ENCODE measurements at places on chromosomes 3 and 15.

DNA sequence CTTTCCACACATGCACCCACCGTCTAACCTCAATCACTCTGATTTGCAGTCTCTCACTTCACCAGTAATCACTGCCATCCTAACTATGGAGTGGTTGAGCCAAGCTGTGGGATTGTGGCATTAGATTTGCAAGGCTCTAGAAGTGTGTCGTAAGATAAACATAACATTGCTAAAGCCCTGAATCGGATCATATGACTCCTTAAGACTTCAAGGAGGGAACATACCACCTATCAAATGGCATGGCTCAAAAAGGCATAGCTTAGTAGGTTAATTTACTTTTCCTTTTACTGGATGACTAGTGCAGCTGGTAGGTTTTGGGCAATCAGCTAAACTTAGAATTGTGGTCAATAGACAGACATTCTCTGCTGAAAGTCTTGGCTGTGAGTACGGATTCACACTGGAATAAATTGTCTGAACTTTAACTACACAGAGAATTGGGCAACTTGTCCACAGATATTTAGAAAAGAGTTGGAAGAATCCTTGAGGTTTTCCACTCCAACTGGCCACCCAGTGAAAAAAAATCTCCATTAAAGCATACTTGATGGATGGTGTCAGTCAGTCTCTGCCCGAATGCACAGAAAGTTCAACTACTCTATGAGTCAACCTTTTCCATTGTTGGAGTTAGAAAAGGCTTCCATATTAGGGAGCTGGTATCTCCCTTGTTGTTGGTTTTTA is 476.7 kb upstream of the CBLB start:
- DNase-seq = no peak

DNA sequence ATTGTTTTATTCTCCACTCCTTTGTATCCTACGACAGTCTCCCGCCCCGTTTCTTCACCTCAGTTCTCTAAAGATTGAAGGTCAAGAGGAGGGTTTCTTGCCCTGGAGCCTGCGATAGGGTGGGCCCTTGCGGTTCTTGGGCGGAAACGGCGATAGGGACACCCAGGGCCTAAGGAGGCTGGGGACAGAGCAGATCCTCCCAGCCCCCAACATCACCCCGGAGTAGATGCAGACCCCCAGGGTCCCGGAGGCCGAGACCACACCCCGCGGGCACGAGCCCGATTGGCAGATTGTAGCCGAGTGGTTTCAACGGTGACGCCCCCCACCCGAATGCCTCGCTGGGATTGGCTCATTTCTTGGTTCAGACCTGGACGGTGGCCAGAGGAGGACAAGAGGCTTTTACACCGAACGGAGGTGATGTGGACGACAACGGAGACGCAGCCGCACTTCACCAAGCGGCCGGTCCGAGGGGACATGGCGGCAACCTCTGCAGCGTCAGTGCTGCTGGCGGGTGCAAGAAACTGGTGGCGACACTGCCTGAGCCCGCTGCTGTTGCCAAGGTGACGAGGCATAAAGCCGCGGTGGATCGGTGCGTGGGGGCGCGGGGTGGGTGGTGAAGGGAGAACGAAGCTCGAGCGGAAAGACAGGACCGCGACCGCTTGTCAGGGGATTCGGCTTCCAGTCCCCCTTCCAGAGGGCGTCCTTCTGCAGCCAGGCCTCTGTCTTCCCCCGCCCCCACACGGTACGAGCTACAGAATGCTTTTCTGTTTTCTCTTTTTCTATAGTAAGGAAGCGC is 19.0 kb upstream of the MCF2L2 start:
- DNase-seq = peak; percentile 78

DNA sequence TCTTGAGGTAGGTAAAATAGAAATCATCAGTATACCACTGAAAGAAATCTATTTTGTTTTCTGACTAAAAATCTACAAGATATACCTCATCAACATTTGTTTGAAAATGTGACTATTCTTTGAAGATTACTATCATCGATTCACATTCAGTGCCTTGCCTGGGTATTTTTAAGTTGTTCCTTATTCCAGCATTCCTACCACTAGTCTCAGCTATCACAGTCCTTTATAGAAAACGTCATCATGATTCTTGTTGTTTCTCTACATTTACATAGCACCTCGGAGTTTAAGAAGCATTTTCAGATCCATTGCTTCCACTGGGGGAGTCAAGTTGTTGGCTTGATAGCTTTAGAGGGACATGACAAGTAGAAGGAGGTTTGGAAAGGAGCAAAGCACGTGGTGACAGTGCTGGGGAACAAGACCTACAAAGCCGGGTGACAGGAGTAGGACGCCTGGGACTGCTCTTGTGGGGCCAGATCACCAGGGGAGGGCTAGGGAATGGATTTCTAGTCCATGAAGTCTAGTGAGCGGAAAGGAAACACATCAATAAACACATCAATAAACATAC is 61.5 kb downstream of the HES1 start:
- no peak for DNase-seq

DNA sequence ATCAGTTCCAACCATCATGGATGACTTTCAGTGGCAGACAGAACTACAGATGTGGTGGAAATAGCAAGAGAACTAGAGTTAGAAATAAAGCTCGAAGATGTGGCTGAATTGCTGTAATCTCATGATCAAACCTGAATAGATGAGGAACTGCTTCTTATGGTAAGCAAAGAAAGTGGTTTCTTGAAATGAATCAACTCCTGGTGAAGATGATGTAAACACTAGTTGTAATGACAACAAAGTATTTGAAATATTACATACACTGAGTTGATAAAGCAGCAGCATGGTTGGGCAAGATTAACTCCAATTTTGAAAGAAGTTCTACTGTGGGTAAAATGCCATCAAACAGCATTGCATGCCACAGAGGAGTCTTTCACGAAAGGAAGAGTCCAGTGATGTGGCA is 131.7 kb upstream of the FAM3D start:
- DNase-seq = no peak

- no peak for DNase-seq
These were observed 212.6 kb downstream of the ZNF621 start for GRCh38 chr3:40737343-40737742.

GRCh38 chr15:89123181-89123525 is 34.9 kb downstream of the ABHD2 start:
- DNase-seq = no peak

- DNase-seq = no peak
These were observed 99.5 kb upstream of the OSBPL11 start for GRCh38 chr3:125694761-125695294.

DNA sequence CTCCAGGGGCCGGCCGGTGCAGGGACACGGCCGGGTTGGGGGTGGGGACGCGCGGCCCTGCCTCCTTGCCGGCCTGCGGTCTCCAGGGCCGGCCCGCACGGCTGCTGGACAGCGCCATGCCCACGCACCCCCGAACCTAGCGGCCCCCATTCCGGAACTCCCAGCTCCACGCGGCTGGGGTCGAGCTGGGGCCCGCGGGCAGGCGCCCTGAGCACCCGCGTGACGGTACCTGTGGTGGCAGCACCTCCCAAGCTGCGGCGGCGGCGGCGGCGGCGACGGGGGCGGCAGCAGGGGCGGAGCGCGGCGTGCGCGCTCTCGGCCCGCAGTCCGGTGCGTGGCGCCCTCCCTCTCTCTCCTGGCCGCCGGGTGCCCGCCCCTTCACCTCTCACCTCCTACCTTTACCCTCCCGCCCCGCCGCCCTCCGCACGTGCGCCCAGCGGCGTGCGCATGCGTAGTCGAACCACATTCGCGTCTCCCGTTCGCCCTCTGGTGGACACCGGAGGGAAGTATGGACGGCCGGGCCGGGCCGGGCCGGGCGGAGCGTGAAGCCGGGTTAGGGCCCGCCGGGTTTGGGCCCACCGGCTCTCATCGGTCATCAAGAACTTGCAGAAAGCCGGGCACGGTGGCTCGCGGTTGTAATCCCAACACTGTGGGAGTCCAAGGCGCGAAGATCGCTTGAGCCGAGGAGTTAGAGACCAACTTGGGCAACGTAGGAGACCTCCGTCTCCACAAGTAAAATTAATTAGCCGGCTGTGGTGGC is at the start of gene SCAP:
TSS of gene SCAP (minus strand) at position 372 of the 760 bp plus-strand sequence. CDS start 32,948 bp downstream, outside the sequence.
- DNase-seq = peak; percentile 2

DNA sequence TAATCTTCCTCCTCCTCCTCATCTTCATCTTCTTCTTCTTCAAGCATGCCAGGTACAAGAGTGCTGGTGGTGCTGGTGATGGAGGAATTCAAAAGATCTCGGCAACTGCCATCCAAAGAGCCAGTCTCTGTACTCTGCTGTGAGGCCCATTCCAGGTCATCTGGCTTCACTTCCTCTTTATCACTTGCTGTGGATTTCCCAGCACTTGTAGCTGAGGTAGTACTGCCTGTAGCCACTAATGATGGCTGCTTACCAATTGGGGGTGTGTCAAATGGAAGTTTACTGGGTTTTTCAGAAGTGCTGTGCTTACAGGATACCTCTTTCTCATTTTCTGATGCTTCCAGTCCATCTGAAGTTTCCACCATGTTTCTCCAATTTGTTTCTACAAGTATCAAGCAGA is 28.8 kb upstream of the SHC4 start:
- no peak for DNase-seq

- no peak for DNase-seq
These were observed 129.8 kb downstream of the CACNA1D start for GRCh38 chr3:53624061-53624857.

DNA sequence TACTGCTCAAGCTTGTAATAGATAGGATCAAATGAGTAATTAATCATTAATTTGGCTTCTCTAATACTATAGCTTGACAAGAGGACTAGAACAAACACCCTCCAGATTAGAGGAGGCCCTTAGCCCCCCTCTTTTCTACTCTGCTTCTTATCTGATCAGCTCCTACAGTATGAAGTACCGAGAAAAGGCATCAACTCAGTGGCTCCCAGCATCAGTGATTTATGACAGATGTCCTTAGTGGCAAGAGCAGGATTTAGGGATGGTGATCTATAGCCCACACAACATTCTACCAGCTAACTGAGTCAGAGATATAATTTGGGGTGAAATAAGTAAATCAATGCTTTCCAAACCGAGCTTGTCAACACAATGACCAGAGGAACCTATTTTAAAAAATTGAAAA is 541.1 kb downstream of the NLGN1 start:
- no peak for DNase-seq

DNA sequence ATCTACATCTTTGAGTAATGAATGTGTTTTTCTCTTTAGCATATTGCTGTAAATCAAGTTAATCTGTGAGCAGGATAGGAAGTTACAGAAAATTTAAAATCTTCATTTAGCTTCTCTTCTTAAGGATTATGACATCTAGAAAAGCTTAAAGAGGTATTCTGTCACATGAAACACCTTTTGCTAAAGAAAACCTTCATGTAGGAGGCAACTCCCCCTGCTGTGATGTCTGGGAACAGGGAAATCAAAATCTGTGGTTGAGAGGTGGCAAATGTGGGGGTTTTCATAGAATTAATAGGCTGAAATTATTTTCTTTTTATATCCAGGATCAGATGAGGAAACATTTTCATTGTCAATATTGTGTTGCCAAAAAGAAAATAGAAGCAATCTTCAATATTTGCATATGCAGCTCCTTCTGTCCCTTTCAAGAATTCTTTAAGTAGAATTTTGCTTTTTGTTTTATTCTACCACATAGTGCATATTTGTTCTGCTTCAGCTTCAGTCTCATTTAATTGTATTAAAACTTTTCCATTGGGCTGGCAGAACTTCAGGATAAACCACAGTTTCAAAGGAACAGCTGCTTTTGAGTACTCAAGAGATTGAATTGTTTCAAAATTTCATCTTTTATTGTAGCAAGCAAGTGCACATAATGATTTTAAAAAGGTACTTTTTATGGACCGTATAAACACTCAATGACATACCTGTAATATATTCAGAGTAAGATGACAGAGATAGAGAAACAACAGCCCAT is 128.4 kb downstream of the RAP2B start:
- DNase-seq = no peak

DNA sequence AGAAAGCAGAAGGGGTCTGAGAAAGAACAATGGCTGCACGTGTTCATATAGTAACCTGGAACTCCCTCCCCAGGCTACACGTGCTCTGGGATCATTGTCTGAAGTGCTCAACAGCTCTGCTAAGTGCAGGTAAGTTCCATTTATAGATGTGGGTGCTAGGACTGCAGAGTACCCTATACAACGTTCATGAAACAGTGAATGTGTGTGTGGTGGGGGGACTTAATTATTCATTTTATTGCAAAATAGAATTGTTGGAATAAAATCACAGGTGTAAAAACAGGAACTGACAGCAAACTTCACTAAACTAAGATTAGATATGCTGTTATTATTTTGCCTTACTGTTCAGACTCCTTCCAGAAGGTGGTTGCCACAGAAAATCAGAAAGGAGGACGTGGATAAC is 68.5 kb downstream of the CCR4 start:
- no peak for DNase-seq

- no peak for DNase-seq
These were observed 12.3 kb downstream of the ST8SIA2 start for GRCh38 chr15:92405942-92406341.

GRCh38 chr3:16907243-16907642 is 22.5 kb downstream of the PLCL2 start:
- DNase-seq = no peak

- DNase-seq = no peak
These were observed 127.9 kb downstream of the FMN1 start for GRCh38 chr15:33066584-33066983.

- DNase-seq = no peak
These were observed 315.9 kb upstream of the TBL1XR1 start for GRCh38 chr3:177512945-177513814.

GRCh38 chr3:43106293-43106628 is 382 bp upstream of the POMGNT2 start:
- no peak for DNase-seq

GRCh38 chr15:88651971-88652370 is 13.2 kb downstream of the ISG20 start:
- no peak for DNase-seq

- DNase-seq = no peak
These were observed 5.0 kb downstream of the VGLL4 start for GRCh38 chr3:11638495-11639358.
